ENCODE measurements at places on chromosomes 6 and 20.

- DNase-seq = peak; percentile 81
These were observed 19.0 kb downstream of the PACSIN1 start for GRCh38 chr6:34484899-34485298.

DNA sequence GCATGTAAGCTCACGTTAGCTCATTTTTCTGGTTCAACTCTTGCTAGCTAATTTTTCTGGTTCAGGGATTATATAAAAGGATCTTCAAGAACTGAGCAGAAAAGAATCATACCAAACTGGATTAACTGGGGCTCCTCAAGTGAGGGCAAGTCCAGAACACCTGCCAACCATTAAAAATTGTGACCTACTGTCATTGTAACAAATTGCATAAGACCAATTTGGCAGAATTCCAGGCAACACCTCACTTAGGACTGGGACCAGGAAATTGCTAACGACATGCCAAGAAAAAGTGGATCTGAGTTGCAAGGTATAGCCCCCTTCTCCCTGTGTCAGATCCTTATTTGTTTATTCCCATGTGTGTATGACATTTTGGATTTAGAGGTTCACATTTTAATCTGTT lies 216.6 kb downstream of the HIVEP2 start:
- no peak for DNase-seq

DNA sequence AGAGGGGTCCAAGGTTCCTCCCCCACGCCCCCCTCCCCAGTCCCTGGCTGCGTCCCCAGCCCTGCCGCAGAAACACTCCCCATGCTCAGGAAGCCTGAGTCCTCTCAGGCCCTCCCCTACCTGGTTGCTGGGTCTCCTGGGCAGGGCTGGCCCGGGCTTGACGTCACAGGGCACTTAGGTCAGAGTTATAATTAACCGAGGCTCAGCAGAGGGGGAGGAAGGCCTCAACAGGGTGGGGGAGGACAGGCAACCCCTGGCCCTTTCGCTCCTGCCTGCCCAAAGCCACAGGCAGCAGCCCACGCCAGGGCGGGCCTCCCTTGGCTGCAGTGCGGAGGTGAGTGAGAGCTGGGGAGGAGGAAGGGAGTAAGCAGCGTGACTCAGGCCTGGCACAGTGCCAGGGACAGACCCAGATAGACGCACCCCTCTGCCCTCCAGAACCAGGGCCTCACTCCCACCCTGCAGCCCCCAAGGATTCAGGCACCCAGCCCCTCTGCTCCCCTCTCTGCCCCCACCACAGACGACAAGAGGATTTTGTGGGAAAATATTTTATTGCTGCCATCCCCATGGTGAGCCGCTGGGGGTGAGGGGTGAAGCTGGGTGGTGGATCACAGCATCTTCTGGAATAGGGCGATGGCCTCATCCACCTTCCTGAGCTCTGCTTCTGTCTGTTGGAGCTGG lies at the start of gene VWA7:
TSS of gene VWA7 (minus strand) at position 340 of the 678 bp plus-strand sequence. CDS start 549 bp downstream, outside the sequence.
- DNase-seq = peak; percentile 83

DNA sequence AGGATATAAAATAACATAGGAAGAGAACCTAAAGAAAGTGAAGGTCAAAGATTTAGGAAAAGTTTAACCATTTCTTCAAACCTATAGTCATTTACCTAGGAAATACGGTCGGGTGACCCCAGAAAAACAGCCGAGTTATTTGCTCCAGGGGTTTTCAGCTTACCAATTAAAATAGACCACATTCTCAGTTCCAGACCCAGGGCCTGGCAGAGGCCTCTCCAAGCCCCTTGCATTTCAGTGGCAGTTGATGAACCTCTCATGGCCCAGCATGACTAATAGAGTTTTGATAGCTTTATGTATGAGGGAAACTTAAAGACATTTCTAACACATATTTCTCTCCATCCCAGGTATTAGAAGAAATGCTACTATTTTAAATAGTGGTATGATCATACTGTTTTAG lies 113.5 kb downstream of the OGFRL1 start:
- no peak for DNase-seq

DNA sequence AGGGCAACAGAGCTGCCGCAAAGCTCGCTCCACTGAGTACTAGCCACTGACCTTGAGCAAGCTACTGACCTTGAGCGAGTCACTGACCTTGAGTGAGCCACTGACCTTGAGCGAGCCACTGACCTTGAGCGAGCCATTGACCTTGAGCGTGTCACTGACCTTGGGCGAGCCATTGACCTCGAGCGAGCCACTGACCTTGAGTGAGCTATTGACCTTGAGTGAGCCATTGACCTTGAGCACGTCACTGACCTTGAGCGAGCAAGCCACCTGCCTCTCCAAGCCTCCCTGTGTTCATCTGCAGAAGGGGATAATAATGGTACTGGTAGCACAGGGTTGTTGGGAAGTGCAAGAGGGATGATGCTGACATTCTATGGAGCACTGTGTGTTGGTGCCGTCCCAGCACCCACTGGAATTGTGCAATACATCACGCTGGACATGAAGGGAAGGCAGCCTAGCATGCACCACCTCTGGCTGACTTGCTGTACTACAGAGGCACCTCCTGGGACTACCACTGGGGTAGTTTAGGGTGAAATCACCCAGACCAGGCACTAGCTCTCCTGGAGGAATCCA lies 60.2 kb downstream of the CTCFL start:
- DNase-seq = no peak

DNA sequence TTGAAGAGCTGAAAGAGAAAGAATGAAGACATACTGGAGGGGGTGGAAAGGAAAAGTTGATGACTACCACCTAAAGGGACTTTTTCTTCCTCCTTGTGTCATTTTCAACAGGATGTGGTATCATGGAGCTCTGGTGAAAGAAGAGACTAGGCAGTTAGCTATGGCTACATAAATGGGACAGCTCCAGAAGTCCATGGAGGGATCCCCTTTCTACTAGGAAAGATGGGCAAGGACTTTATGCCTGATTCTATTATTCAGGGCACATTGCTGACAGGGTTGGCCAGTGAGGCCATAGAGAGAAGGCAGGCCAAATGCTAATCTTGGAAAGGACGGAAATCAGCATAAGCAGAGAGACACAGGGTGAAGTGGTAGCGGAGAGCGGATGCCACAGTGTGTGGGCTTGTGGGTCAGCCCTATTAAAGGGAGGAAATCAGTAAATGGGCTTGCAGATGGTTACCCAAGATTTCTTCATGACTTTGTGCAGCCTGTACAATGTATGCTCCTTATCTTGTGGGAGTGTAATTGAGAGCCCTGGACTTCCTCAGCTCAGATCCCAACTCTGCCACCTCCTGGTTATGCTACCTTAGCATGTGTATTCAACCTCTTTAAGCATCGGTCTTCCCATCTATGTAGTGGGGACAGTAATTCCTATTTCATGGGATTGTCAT lies 77.4 kb upstream of the TMEM170B start:
- DNase-seq = no peak

- DNase-seq = no peak
These were observed 41.6 kb downstream of the UNC5CL start for GRCh38 chr6:40997234-40997957.

- DNase-seq = no peak
These were observed 472.2 kb downstream of the UTRN start for GRCh38 chr6:144757299-144757698.

- no peak for DNase-seq
These were observed 141.6 kb upstream of the ARMC2 start for GRCh38 chr6:108706649-108707048.

- DNase-seq = peak; percentile 36
These were observed 2.7 kb downstream of the KCNS1 start for GRCh38 chr20:45098103-45098773.

GRCh38 chr6:30720738-30721197 lies 616 bp downstream of the TUBB start:
- DNase-seq = peak; percentile 77

GRCh38 chr6:12593771-12594529 lies 122.6 kb upstream of the PHACTR1 start:
- DNase-seq = no peak

GRCh38 chr20:64145458-64146300 lies 18.6 kb upstream of the MYT1 start:
- DNase-seq = peak; percentile 60

GRCh38 chr6:41306187-41306854 lies 19.8 kb upstream of the TREM1 start:
- DNase-seq = peak; percentile 50

DNA sequence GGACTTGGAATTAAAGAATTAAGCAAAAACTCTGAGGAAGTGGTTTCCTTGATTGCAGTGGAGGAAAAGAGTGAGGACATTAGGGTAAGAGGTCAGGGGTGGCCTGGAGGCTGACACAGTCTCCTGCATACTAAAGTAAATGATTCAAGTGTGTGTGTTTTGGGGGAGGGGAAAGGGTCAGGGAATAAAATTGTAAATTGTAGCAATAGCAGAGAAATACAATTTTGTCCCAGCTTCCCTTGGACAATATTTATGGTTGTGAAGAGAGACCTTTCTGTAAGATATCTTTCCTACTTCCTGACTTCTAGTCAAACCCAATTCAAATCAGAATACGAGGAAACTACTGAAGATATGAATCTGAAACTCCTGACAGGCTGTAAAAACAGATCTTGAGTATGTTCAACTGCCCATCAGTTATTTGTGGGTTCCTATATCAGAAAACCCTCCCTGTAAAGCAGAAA lies 143.4 kb upstream of the HMGN3 start:
- DNase-seq = no peak

- no peak for DNase-seq
These were observed 26.2 kb downstream of the C20orf173 start for GRCh38 chr20:35503281-35503680.

DNA sequence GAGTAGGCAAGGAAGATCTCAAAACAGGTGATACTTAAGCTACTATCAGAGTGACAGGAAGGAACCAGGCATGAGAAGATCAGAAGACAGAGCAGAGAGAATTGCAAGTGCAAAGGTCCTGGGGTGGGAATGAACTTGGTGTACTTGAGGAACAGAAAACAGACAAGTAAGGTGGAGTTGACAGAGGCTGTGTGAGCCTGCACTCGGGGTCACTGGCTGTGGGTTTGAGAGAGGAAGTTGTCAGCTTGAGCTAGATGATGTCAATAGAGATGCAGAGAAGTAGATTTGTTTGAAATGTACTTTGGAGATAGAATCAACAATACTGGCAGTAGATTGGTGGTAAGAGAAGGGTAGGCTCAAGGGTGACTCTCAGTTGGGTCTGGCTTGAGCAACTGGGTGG lies 209.5 kb downstream of the CLIC5 start:
- DNase-seq = no peak

DNA sequence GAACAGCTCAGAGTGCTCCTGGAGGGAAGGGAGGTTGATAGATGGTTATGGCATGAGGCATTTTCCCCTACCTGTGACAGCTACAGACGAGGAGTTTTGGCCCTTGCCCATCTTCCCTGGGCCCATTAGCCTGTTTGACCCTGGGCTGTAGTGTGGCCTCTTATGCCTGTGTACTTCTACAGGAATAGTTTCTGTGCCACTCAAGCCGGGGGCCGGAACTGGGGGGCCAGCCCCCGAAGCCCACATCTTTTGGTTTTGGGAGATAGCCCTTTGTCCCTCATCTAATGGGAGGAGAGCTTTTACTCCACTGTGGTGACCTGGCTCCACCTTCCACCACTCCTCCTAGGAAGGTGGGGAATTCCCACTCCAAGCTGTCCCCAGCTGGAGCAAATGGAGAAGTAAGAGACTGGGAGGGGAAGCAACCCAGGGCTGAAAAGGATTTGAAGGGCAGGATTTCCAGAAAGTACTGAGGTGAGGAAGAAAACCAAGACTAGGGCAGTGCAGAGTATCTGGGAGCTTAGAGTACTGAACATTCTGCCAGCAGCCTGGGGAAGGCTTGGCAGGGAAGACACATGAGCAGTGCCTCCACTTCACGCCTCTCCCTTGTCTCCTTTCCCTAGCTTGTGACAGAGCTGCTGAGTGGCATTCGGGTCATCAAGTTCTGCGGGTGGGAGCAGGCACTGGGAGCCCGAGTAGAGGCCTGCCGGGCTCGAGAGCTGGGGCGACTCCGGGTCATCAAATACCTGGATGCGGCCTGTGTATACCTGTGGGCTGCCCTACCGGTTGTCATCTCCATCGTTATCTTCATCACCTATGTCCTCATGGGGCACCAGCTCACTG lies 6.9 kb downstream of the ABCC10 start:
- DNase-seq = no peak

DNA sequence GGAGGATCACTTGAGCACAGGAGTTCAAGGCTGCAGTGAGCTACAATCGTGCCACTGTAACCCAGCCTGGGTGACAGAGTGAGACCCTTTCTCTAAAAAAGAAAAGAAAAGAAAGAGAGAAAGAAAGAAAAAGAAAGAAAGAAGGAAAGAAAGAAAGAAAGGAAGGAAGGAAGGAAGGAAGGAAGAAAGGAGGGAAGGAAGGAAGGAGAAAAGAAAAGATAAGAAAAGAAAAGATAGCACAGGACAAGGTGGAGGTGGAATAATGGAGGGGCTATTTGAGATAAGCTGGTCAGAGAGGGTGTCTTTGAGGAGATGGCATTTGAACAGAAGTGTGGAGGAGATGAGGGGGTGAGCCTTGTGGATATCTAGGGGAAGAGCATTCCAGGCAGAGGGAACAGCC lies 2.7 kb upstream of the PDRG1 start:
- no peak for DNase-seq

DNA sequence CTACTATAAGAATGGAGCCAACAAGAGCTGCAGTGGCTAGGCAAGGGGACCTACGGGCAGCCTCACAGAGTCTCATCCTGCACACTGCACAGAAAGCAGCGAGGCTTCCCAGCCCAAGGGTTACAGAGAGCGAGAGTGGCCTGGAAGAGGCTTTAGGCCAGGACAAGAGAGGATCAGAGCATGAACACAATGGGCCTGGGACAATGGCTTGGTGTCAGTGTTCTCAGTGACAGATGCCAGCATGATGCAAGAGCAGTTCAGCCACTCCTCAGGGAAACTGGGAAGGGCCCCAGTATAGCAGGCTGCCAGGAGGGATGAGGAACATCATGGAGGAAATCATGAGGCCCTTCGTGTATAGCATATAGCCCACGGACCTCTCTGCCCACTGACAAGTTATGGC lies 108.0 kb downstream of the NUS1 start:
- no peak for DNase-seq

GRCh38 chr20:15673206-15673605 lies 900.0 kb downstream of the KIF16B start:
- DNase-seq = no peak

- DNase-seq = no peak
These were observed 615.5 kb upstream of the AGPAT4 start for GRCh38 chr6:161889324-161889723.

- DNase-seq = no peak
These were observed 13.3 kb downstream of the PLCG1 start for GRCh38 chr20:41150664-41151063.

DNA sequence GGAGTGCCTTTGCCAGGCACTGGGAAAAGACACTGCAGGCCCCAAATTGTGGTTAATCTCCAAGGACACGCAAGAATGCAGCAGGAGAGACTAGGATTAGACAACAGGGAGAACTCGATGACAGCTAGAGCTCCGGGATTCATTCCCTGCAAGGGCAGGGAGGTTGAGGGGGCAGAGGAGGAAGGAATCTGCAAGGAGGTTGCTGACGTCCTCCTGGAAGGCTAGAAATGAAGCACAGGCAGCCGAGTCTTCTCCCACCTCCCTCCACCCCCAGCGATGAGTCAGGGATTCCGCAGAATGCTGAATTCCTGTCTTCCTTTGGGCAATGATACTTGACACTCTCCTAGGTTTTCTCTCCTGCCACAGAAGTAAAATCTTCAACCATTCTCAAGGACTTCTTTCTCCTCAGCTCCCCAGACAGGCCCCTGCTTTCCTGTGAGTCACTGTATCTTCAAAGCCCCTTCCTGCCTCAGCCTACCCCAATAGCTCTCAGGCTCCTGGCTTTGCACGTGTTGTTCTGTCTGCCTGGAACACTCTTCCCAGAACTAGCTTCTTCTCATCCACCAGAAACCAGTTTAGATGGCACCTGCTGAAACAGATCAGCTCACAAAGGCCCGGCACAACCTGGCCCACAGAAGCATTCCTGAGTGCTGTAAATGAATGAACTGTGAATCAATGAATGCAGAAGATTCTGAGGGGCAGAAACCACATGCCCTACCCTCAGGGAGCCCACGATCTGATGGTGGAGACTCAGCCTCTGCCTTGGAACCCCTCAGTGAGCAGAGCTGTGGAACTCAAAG lies 85.6 kb downstream of the MRPL14 start:
- no peak for DNase-seq
